AG10803 (cell line): ENCODE measurements at places on chromosomes 6 and 20.

GRCh38 chr6:96563853-96564252 is 925 bp downstream of the FHL5 start:
- DNase-seq, result no peak

DNA sequence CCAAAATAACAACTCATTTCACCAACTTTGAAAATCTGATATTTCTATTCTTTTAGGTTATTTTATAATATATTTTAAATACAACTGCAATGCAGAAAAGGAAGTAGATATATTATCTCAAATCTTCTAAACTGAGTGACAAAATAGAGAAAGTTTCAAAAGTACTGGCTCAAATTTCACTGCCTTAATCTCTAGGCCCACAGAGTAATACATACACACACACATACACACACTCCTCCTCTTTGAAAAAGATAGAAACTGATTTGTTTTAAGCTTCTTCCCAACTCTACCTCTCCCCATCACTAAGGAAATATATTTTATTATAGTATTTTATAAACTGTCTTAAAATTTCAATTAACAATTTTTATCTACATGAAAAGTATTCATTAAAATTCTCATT is 36.2 kb downstream of the ARHGAP18 start:
- no peak for DNase-seq

DNA sequence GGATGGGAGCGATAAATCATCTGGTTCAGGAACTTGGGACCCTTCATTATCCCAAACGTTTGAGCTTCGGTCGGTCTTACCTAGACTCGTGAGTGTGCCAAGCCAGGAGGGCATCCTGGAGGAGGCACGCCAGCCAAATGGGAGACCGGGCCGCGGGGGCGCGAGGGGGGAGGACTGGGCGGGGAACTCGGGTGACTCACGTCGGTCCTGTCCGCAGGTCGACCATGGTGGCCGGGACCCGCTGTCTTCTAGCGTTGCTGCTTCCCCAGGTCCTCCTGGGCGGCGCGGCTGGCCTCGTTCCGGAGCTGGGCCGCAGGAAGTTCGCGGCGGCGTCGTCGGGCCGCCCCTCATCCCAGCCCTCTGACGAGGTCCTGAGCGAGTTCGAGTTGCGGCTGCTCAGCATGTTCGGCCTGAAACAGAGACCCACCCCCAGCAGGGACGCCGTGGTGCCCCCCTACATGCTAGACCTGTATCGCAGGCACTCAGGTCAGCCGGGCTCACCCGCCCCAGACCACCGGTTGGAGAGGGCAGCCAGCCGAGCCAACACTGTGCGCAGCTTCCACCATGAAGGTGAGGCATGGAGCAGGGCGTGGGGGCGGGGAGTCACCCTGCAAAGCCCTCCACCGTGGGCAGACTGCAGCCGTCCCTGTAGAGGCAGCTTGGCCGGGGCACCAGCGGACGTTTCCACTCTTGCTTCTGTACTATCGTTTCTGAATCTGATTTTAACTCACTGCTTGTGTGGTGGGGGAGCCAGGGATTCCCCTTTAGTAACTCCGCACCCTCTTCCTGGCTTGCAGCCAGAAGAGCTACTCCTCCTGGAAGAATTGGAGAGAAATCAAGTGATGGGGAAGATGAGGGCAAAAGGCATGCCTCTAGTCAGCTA is 2.7 kb downstream of the BMP2 start:
- DNase-seq, result peak; percentile 8

DNA sequence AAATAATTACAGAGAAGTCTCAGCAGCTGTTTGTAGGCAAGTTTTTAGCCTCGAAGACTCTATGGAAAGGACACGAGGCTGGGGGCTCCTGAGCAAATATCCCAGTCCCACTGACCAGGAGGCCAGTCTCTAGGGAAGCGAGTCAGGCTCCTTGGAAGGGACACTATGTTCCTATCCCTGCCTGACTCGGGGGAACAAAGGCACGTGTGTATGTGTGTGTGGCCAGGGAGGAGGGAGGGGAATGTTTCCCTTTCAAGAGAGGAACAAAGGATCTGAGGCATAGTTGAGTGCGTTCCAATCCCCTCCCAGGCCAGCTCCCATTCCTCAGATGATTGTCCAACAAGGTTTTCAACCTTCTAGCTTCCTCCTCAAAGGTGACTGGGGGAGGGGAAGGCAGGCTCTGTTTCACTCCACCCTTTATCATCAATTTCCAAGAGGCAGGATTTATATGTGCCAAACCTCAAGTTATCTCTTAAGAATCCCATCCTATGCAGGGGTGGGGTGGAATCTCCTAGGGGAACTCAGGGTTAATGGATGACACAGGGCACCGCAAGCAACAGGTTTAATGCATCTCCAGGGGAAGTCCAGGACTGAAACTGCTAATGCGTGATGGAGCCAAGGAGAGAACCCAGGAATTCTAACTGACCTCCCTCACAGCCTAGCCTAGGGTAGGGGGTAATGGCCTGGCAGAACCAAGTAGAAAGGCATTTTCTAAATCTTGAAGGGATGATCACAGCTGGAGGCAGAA is 9.9 kb downstream of the BCL2L1 start:
- peak; percentile 89 for DNase-seq
